Gastroesophageal sphincter (tissue), 4 donors: ENCODE measurements at places on chromosomes 2 and 18. TPM values are rescaled to one million over a fixed set of nuclear protein-coding genes. Genes with fewer than 3 reads are reported as not detected.

GRCh38 chr2:210559182-210559581 lies 2.8 kb downstream of the CPS1 start:
- ATAC-seq: no peak

GRCh38 chr2:71460595-71461303 lies 7.4 kb downstream of the DYSF start:
- no peak for ATAC-seq

DNA sequence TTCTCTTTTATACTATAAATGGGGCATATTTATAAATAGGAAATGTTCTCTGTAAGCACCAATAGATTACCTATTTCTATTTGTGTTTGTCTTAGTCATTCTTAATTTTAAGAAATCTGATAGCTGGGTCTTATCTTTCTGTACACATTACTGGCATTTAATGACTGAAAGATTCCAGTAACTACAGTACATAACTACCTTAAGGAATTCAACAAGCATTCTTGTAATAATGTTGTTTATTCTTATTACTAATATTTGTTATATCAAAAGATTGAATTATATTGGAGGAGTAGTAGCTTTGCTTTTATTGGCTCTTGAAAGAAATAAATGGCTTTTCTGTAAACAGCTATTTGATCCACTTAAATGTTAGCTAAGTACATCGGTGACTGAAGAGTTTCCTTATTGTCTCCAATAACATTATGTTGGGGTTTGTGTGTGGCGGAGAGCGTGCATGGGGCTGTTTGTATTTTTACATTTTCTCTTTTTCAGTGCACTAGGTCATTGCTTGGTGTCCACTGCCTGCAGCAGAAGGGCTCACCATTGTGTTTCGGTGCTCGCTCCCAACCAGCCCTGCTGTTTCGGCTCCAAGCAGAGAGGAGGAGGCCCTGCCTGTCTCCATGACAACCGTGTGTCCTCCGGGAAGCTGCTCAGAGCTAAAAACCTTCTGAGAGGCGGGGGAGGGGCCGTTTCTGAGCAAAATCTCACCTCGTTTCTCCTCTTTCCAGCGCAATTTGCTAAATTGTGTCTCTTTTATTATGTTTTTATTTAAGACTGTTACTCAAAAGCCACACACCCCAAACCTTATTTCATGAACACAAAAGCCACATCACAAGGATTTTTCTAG lies 112.5 kb upstream of the SLC38A11 start:
- no peak for ATAC-seq

DNA sequence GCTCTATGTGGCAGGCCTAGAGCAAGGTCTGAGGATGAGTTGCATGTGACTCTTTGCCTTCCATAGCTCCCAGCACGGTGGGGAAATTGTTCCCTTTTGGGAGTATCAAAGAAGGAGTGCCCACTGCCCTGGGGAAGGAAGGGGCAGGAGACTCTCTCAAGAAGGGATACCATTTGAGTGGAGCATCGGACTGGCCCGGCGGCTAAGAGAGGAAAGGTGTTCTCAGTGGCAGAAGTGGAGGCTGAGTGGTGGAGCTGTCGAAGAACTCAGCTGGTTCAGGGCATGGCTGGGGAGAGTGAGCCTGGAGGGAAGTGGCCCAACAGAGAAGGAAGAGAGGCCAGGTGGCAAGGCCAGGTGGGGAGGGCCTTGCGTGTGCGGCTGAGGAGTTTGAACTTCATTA lies 235.2 kb downstream of the DYSF start:
- no peak for ATAC-seq

DNA sequence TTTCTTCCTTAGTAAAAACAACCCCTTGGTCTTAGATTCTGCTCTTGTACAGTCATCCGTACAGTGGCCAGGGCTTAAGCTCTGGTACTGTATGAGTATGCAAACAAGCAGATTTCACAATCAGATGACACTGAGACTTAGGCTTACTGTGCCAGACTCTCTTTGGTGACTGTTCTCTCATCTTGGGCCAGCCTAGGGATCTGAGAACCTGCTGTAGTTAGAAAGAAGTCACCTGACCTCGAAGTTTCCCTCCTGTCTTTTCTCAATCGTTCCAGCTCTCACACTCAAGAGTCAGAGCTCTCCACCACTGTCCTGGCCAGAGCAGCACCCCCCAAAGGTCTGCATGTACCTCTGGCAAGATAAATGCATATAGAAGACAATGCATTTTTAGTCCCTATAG lies 63.2 kb downstream of the ZEB2 start:
- ATAC-seq: peak; percentile 89

DNA sequence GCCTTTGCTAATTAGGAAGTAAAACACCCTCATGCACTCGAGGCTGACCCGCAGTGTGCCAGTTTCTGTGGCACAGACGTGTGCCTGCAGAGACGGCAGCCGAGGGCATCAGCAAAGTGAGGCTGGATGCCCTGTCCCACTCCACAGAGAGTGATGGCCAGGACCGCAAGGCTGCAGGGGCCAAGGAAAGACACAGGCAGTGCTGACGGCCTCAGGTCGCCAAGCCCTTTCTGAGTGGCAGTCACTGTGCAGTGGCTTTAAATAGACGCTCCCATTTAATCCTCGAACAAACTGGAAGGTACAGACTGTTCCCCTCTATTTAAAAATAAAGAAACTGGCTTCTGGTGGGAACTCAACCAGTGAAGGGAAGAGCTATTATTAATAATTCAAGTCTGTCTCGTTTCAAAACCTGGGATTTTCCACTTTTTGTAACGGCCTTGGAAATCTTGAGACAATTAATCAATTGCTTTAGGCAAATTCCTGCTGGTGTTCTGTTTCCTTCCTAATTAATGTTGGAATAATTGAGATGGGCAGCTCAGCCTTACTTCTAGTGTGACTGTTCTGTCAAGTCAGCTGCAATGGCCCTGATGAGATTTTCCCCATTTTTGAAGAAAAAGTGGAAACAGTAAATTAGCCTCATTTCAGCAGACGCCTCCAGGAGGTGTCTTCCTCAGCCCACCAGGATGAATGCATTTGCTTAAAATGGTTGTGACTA lies 644.6 kb upstream of the RAB6C start:
- peak; percentile 62 for ATAC-seq

DNA sequence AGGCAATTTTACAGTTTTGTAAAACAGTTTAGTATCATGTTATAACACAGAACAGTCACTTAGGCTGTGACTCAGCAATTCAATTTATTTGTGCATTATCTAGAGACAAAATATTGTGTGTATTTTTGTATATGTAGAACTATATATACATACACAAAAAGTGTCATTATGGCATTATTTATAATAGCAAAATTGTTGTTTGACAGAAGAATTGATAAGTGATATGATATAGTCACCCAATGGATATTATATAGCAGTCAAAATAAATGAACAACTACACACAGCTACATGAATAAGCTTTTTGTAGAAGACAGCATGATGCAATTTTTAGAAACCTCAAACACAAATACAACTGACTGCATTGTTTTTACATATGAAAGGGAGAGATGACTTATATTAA lies 334.0 kb downstream of the TRIB2 start:
- no peak for ATAC-seq

DNA sequence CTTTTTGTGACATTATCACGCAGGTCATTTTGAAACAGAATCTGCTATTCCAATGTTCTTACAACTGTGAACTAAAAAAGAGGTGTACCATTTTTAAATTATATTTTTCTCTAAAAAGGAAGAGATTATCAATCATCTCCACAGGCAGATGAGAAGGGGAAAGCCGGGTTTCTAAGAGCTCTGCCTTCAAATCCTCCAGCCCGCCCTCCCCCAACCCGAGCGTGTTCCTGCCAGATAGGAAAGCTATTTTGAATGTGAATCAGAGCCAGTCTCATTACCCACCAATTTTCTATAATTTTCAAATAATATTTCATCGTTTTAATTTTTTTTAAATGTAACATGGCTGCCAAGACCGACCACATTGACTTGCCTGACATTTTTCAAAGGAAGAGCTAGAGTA lies 65.9 kb downstream of the KCNF1 start:
- no peak for ATAC-seq

DNA sequence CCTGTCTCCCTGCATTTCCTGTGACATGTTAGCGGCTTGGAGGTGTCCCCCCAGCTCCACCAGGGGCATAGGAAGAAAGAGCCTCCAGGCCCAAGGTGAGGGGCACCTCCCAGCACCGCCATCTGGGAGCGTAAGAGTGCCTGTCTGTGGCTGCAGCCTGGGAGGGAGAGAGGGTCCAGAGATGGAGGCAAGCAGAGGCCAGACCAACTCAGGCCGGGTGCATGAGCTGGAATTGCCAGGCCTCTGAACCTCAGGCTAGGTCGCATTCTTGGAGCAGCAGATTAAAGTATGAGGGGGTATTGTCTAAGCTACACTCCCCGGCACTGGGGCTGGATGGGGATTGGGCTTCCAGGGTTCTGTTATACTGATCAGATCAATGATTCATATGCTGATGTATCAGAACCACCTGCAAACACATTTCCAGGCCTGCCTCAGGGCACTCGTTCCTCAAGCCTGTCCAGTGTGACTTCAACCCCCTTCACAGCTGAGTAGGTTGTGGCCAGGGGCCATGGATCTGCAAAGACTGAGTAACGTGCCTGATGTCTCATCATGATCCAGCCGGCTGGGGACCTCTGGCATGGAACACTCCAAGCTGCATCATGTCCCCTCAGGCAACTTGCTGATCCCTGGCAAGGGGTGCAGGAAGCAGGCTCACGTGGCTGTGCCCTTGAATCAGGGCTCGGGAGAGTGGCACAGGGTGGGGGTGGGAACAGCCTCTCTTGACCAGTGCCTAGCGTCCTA lies 73.2 kb downstream of the HS1BP3 start:
- no peak for ATAC-seq

DNA sequence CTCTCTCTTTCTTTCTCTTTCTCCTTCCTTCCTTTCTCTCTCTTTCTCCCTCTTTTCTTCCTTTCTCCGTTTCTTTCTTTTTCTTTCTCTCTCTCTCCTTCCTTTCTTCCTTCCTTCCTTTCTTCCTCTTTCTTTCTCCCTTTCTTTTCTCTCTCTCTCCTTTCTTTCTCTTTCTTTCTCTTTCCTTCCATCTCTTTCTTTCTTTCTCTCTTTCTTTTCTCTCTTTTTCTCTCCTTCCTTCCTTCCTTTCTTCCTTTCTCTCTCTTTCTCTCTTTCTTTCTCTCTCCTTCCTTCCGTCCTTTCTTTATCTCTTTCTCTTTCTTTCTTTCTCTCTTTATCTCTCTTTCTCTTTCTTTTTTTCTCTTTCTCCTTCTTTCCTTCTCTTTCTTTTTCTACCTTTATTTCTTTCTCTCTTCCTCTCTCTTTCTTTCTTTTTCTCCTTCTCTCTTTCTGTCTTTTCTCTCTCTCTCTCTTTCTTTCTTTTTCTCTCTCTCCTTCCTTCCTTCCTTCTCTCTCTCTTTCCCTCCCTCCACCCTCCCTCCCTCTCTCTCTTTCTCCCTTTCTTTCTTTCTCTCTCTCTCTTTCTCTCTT lies 32.3 kb upstream of the ODC1 start:
- ATAC-seq: no peak

DNA sequence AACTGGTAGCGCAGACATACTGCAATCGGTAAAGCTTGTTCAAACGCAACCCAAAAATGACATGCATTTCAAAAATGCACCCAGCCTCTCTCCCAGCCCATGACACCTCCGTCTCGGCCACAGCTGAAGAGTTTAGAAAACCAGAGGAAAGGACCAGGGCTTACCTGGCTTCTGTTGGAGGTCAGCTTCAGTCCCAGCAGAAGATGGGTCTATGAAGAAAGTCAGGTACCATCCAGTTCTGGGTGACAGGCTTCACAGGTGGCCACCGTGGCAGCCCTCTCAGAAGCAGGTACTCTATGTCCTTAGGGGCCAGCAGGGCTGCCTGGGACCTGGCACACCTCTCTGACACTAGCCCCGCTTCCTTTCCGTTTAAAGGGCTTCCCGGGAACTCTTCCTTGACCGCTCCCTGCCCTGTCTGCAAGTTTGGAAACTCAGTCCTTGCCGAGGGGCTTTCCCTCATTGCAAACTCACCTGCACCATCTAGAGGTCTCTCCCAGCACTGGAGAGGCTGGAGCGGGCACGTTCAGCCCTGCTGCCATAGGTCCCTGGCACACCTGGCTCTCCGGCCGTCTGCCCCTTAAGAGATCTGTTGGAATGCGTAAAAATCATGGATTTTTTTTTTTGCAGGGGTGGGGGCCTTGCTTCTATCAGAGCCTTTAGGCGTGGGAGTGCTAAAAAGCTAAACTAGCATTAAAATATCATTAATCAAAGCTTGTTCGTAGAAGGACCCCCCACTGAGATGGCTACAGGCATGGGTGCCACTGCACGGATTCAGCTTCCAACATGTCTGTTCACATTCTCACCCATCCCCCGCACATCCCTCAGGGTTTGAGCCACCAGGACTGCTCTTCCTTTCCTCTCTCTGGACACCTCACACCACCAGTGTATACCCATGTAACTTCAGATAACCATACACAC lies at the start of gene EDAR:
EDAR (minus strand) TSS at position 425 of the 918 bp plus-strand sequence. CDS start 58,206 bp downstream, outside the sequence.
- ATAC-seq: peak; percentile 39

DNA sequence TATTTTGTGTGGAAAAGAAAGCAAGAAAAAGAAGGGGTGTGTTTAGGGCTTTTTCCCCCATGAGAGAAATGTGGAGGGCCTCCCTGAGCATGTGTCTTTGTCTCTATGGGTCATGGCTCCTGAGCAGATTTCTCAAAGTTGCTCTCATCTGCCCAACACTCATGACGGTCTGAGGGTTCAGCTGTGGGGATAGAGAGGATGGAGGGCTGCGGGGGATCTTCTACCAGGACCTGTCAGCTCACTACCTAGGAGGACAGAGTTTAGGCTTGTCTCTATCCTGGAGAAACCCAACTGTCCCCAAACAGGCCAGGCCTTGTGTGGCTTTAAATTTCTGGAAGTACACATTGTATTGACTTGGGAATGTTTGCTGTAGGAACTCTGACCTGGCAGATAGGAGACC lies 342.2 kb downstream of the MYCN start:
- ATAC-seq: no peak

GRCh38 chr18:79440316-79441110 lies 44.8 kb downstream of the NFATC1 start:
- ATAC-seq: no peak

- ATAC-seq: no peak
Measured at GRCh38 chr2:14445670-14446069, 186.8 kb upstream of the LRATD1 start.

GRCh38 chr18:45611943-45612342 lies 3.3 kb upstream of the SLC14A2 start:
- no peak for ATAC-seq

DNA sequence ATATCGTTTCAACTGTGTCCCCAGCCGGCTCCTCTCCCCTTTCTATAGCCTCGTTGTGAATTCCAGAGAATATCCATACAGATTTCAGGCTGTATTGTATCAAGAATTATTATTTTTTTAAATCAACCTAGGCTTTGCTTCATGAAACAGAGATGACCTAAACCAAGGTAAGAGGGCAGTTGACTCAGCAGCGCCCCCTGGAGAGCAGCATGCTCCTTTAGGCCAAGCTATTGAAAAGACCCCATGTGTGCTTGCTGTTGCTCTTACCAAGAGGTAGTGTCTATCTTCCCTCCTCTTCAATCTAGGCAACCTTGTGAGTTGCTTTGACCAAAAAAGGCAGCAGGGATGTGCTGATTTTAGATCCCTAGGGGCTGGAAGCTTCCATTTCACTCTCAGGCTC lies 426.7 kb upstream of the SMIM21 start:
- no peak for ATAC-seq

The CHRNG gene
- total RNA-seq: not detected

The PTPRN gene
- 1.9 TPM for total RNA-seq

The IL36RN gene
- 0.93 TPM for total RNA-seq
